Gastrocnemius medialis (tissue), 4 donors: ENCODE measurements at places on chromosomes 2 and 18. TPM values are rescaled to one million over a fixed set of nuclear protein-coding genes. Genes with fewer than 3 reads are reported as not detected.

SMAD2 gene
- total RNA-seq, result 65.2 TPM

EN1 gene
- 11.0 TPM for total RNA-seq

NPAS2 gene
- total RNA-seq, result 11.4 TPM

CRYBA2 gene
- not detected for total RNA-seq

- H3K36me3 ChIP-seq, result peaks cover 38% of the 10 kb centered on the region
- H3K27me3 ChIP-seq, result no peaks in the 10 kb centered on the region
- peaks cover 22% of the 10 kb centered on the region for H3K4me1 ChIP-seq
- no peak overlapping the region for H3K4me3 ChIP-seq
- DNase-seq, result no peak
Observed at GRCh38 chr2:69544951-69545350, 98.6 kb downstream of the AAK1 start.

DNA sequence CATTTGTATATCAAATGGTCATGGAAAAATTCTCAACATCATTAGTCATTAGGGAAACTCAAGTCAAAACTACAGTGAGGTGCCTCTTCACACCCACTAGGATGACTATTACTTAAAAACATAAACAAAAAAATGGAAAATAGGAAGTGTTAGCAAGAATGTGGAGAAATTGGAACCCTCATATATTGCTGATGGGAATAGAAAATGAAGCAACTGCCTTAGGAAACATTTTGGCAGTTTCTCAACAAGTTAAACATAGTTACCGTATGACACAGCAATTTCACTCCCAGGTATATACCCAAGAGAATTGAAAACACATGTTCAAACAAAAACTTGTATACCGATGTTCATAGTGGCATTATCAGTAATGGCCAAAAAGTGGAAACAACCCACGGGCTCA, 18.1 kb upstream of the CYP26B1 start:
- no peaks in the 10 kb centered on the region for H3K36me3 ChIP-seq
- H3K4me1 ChIP-seq, result no peaks in the 10 kb centered on the region
- no peaks in the 10 kb centered on the region for H3K27me3 ChIP-seq
- no peak for DNase-seq
- H3K4me3 ChIP-seq, result no peak overlapping the region

- DNase-seq, result no peak
- no peak overlapping the region for H3K27ac ChIP-seq
- H3K4me3 ChIP-seq, result no peak overlapping the region
- no peaks in the 10 kb centered on the region for H3K27me3 ChIP-seq
Observed at GRCh38 chr2:107633580-107634147, 193.0 kb upstream of the RGPD4 start.

DNA sequence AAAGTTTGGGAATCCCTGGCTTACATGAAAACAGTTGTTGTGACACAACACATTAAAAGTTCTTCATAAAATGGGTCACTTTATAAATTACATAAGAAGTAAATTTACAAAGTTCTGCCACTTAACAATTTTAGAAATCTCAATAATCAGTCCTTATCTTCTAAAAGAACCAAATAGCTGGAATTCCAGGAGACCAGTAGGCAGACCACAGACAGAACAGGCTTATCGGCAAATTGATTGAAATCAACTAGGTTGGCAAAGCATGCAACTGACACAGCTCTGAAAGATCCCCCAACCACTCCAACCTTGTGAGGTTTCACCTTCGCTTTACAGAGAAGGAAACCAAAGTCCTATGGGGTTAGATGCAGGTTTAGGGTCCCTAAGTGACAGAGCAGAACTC, 103.0 kb downstream of the DNER start:
- no peaks in the 10 kb centered on the region for H3K4me1 ChIP-seq
- no peak overlapping the region for H3K27ac ChIP-seq
- H3K4me3 ChIP-seq, result no peak overlapping the region
- H3K27me3 ChIP-seq, result no peaks in the 10 kb centered on the region
- no peaks in the 10 kb centered on the region for H3K36me3 ChIP-seq
- DNase-seq, result no peak
